ENCODE measurements at places on chromosomes 4 and X. TPM values are rescaled to one million over a fixed set of nuclear protein-coding genes. Genes with fewer than 3 reads are reported as not detected.

DNA sequence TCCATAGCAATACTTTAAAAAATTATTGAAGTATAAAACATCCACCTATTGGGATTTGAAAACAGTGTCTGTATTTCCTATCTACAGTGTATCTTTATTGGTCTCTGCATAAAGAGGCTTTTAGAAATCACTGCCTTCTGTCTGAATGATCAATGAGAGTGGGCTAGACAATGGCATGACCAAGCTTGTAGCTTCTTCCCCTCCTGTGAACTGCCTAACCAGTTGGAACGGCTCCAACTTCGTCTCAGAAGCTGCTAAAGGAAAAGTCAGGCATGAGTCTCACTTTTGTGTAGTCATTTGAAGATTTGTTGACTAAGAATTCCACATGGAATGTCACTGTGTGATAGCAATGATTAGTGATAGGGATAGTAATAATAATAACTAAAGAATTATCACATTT, 64.2 kb downstream of the INTS12 start:
- no peak for DNase-seq
- no peaks in the 10 kb centered on the region for H3K4me1 ChIP-seq
- no peak overlapping the region for H3K4me3 ChIP-seq
- H3K36me3 ChIP-seq = no peaks in the 10 kb centered on the region

- H3K4me3 ChIP-seq = no peak overlapping the region
- H3K27me3 ChIP-seq = no peaks in the 10 kb centered on the region
- peaks cover 5% of the 10 kb centered on the region for H3K4me1 ChIP-seq
- H3K36me3 ChIP-seq = no peaks in the 10 kb centered on the region
- DNase-seq = peak; percentile 72
Observed at GRCh38 chr4:185229021-185229818, 19.8 kb downstream of the SNX25 start.

DNA sequence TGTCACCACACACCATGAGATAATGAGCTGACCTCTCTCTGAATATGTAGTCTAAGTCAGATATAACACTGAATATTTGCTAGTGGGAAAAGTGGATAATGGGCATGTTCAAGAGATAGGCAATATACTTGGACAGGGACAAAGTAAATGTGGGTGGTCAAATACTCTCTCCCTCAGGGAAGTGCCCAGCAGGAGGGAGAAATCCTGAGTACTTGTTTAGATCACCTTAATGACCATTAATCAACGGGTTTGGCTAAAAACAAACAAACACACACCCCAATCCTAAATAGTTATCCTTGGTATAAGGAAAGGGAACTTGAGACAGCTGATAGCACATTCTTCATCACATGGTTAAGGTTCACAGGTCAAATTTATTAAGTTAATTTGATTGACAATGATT, 933.5 kb downstream of the C4orf33 start:
- H3K4me3 ChIP-seq = no peak overlapping the region
- no peak for DNase-seq
- no peaks in the 10 kb centered on the region for H3K36me3 ChIP-seq
- no peak overlapping the region for H3K27ac ChIP-seq

The SPOCK3 gene
- 0.74 TPM for total RNA-seq

DNA sequence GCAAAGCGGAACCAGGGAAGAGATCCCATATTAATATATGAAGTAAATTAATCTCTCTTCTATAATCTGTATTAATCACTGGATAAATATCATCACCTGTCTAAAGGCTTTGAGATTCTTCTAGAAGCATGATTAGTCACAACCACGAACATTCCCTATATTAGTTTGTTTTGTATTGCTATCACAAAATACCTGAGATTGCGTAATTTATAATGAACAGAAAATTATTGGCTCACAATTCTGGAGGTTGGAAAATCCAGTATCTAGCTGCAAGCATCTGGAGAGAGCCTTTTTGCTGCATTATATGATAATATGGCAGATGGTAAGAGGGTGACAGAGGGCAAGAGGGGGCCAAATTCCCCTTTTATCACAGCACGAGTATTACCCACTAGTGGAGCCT, 532.6 kb upstream of the EPHA5 start:
- H3K27me3 ChIP-seq = no peaks in the 10 kb centered on the region
- no peaks in the 10 kb centered on the region for H3K36me3 ChIP-seq
- no peak overlapping the region for H3K4me3 ChIP-seq
- no peaks in the 10 kb centered on the region for H3K4me1 ChIP-seq

DNA sequence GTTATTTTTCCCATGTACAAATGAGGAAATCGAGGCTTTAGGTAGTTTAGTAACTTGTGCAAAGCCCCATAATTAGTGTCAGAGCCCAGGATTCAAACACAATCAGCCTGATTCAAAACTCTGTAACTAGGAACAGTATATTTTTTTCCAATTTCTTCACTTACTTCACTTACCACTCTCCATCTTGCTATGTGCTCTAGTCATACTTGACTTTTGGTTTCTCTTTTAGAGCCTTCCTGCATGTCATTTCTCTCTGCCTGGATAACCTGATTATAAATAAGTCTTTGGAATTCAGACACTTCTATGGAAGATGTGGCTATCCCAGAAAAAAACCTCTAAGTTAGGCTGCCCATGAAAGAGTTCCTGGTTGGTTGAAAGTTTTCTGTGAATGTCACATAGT, 22.2 kb downstream of the SATL1 start:
- no peaks in the 10 kb centered on the region for H3K27me3 ChIP-seq
- H3K36me3 ChIP-seq = no peaks in the 10 kb centered on the region
- no peak overlapping the region for H3K27ac ChIP-seq
- no peaks in the 10 kb centered on the region for H3K4me1 ChIP-seq
- DNase-seq = no peak
- no peak overlapping the region for H3K4me3 ChIP-seq

GRCh38 chr4:2042204-2042946, 16.8 kb upstream of the NAT8L start:
- H3K4me1 ChIP-seq = peaks cover 21% of the 10 kb centered on the region
- peak; percentile 50 for DNase-seq
- H3K27me3 ChIP-seq = peaks cover 55% of the 10 kb centered on the region
- H3K36me3 ChIP-seq = no peaks in the 10 kb centered on the region
- peak overlapping the region; percentile 66 for H3K4me3 ChIP-seq

The FABP2 gene
- total RNA-seq = not detected

GRCh38 chr4:151408380-151408629, 671 bp upstream of the FHIP1A start:
- H3K4me1 ChIP-seq = peaks cover 20% of the 10 kb centered on the region
- peaks cover 6% of the 10 kb centered on the region for H3K27me3 ChIP-seq
- H3K4me3 ChIP-seq = peak overlapping the region; percentile 59
- peak overlapping the region; percentile 82 for H3K27ac ChIP-seq
- no peaks in the 10 kb centered on the region for H3K36me3 ChIP-seq

- H3K4me3 ChIP-seq = no peak overlapping the region
- H3K27ac ChIP-seq = no peak overlapping the region
- no peaks in the 10 kb centered on the region for H3K4me1 ChIP-seq
- H3K36me3 ChIP-seq = no peaks in the 10 kb centered on the region
- no peak for DNase-seq
Observed at GRCh38 chr4:152161676-152162330, 374.1 kb downstream of the FBXW7 start.

DNA sequence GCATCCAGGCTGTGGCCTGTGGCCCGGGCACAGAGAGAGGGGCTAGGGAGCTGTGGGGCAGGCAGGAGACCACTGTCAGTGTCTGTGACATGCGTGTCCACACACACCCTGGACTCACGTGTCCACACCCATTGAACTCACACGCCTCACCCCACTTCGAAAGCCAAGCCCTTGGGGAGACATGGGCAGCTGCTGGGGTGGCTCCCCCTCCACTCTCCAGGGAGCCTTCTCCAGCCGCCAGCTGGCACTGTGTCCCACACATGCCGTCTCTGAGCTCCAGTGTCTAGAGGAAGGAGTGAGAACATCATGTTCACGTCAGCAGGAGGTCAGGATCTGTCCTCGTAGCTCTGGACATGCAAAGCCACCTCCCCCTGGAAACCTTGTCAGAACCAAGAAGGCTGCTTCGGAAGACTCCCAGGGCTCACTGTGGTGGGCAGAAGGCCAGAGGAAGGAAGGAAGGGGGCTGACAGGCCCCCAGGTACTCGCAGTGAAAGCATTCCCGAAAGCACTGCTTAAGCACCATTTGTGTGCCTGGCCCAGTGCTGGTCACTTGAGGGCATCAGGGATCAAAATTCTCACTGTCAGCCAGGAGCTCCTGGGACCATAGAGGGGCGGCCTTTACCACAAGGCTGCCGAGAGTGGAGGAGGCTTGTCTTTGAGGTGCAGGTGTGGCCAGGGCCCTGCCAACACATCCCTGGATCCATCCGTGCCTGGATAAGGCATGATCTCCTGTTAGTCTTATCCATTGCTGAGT, 61.4 kb downstream of the HTRA3 start:
- DNase-seq = peak; percentile 55
- H3K27me3 ChIP-seq = no peaks in the 10 kb centered on the region
- H3K27ac ChIP-seq = no peak overlapping the region
- no peaks in the 10 kb centered on the region for H3K4me1 ChIP-seq
- H3K4me3 ChIP-seq = no peak overlapping the region
- H3K36me3 ChIP-seq = no peaks in the 10 kb centered on the region

The ESX1 gene
- not detected for total RNA-seq

The AFP gene
- total RNA-seq = not detected

DNA sequence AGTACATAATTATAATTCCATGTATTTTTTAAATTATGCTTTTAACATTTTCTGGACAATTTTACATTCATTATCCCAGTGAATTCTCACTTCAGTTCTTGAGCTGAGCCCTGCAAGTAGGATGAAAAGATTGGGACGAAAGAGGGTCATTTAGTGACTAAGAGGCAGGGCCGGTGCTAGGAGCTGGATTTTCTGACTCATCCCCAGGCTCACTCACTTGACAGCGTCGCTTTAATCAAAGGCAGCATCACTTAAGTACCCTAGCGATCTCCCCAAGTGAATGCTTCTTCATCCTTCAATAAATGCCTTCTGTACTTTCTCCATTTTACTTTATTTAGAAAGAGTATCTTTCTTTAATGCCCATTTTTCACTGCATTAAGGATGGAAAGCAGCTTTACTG, 263.6 kb downstream of the HS3ST1 start:
- no peaks in the 10 kb centered on the region for H3K4me1 ChIP-seq
- H3K4me3 ChIP-seq = no peak overlapping the region
- H3K27me3 ChIP-seq = no peaks in the 10 kb centered on the region

The MTNR1A gene
- not detected for total RNA-seq

DNA sequence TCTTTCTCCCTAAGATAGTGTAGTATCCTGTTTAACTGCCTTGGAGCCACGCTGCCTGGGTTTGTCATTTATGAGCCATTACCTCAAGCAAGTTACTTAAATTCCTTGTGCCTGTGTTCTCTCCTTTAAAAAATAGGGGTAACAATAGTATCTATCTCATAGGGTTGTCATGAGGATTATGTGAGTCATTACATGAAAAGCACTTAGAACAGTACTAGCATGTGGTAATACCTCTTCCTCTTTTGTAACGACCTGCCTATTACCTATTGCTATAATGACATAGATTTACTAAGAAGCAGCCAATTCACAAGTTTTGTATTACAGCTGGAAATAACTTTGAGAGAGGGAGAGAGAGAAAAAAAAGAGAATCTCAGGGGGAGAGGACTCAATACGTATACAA, 834.7 kb downstream of the RAPGEF2 start:
- H3K4me3 ChIP-seq = no peak overlapping the region
- no peak for DNase-seq
- no peaks in the 10 kb centered on the region for H3K36me3 ChIP-seq
- H3K27ac ChIP-seq = no peak overlapping the region
- no peaks in the 10 kb centered on the region for H3K4me1 ChIP-seq

DNA sequence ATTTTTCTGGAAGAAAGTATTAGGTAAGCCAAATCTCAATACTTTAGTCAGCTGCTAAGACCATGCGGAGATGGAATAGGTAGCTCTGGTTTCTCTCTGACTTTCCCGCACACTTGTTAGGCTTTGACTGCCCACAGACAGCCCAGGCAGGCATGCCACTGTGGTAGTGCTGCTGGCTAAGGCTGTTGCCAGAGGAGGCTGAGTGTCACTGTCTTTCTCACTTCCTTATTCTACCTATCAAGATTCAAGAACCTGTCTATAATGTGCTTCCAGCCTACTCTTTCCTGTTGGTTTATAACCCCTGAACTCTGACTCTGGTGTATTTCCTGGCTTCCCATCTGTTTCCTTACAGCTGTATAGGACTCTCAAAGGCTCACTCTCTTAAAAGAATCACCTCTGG, 81.8 kb upstream of the TRPC5 start:
- no peaks in the 10 kb centered on the region for H3K27me3 ChIP-seq
- DNase-seq = no peak
- no peak overlapping the region for H3K27ac ChIP-seq
- no peaks in the 10 kb centered on the region for H3K36me3 ChIP-seq

DNA sequence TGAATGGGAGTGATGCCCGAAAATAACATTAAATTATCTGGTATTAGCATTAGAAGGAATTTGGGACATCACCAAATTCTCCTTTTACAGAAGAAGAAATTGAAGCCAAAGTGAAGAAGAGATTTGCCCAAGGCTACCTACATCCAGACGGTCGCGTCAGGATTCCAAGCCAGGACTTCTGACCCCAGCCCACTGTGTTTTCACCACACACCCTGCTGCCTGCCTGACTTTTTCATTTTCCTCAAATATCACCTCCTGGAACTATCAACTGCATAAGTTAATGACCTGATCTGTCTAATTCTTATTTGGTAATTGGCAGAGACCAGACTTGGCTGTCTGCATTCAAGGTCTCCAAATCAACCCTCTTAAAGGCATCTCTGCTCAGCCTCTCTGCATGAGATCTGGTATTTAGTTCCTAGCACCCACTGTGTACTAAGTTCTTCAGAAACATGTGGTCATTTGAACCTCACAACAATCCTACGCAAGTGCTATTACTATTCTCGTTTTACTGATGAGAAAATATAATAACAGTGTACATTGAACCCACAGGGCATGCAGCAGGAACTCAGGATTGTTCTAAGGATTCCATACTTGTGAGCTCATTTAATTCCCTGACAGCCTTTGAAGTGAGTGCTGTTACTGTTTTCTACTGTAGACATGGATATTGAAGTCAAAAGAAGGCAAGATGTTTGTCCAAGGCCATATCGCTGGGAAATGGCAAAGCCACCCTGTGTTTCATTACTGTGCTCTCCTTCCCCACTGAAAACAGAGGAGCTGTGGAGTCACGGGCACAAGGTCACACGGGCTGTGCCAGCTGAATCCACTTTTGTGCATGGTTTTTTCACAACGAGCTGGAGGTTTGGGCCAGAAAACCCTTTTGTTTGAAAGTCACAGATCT, 195.2 kb upstream of the C1QTNF7 start:
- no peak for DNase-seq
- no peak overlapping the region for H3K4me3 ChIP-seq
- H3K36me3 ChIP-seq = no peaks in the 10 kb centered on the region
- peak overlapping the region; percentile 13 for H3K27ac ChIP-seq
- H3K27me3 ChIP-seq = no peaks in the 10 kb centered on the region

- H3K4me3 ChIP-seq = no peak overlapping the region
- H3K36me3 ChIP-seq = no peaks in the 10 kb centered on the region
- H3K4me1 ChIP-seq = no peaks in the 10 kb centered on the region
- no peak for DNase-seq
- no peak overlapping the region for H3K27ac ChIP-seq
Observed at GRCh38 chrX:130393451-130394074, 8.1 kb upstream of the GPR119 start.

- H3K27ac ChIP-seq = no peak overlapping the region
- no peaks in the 10 kb centered on the region for H3K36me3 ChIP-seq
- H3K4me1 ChIP-seq = no peaks in the 10 kb centered on the region
Observed at GRCh38 chr4:129140521-129140920, 44.6 kb downstream of the C4orf33 start.

The EVC gene
- total RNA-seq = 24.3 TPM
